ENCODE measurements at places on chromosomes 1 and 21.
A peak's percentile ranks its signal among the peaks of the same experiment; 100 is the strongest.

GRCh38 chr1:162357681-162358266, 18.9 kb downstream of the SPATA46 start:
- peak; percentile 13 for DNase-seq

GRCh38 chr1:228899421-228899956, 164.2 kb downstream of the RHOU start:
- no peak for DNase-seq

DNA sequence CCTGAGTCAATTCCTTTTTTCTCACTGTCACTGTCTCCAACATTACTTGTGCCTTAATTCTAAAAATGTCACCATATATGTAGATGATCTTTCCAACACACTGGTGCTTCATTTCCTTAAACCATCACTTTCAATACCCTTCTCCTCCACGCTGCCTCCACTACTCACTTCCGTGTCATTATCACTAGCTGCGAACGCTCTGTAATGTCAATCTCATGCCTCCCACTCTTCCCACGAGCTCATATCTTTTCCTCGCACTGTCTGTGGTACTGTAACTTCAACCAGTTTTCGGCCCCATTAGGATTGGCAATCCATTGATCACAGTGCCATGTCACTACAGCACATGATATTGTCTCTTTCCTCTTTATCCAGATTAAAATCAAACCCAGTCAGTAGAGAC, 61.6 kb downstream of the PLD5 start:
- no peak for DNase-seq

- no peak for DNase-seq
These were observed 3.0 kb downstream of the GPR61 start for GRCh38 chr1:109542657-109543056.

GRCh38 chr1:219555031-219555692, 57.7 kb downstream of the ZC3H11B start:
- no peak for DNase-seq

GRCh38 chr21:15423676-15424445, 305.9 kb upstream of the USP25 start:
- DNase-seq, result no peak

DNA sequence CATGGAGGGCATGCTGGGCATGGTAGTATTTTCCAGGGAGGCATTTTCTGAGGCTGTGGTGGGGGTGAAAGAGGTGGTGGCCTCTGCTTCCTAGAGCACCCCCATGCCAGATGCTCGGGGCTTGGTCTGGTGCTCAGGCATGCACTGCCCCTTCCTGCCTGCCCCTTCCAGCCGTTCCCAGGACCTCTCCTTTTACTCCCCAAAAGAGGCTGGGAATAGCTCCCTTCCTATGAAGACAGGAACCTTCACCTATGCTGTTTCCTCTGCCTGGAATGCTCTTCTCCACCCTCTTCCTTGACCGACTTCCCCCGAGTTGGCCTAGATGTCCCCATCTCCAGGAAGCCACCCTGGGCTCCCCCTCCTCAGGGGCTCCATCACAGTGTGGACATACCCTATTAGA, 9.1 kb downstream of the EDN2 start:
- no peak for DNase-seq

All from left kidney (tissue), 8 donors.